T-helper 1 cell (primary cell): ENCODE measurements at places on chromosomes 11 and 22.

- no peak for DNase-seq
Observed at GRCh38 chr22:47050401-47051051, 288.1 kb downstream of the TBC1D22A start.

DNA sequence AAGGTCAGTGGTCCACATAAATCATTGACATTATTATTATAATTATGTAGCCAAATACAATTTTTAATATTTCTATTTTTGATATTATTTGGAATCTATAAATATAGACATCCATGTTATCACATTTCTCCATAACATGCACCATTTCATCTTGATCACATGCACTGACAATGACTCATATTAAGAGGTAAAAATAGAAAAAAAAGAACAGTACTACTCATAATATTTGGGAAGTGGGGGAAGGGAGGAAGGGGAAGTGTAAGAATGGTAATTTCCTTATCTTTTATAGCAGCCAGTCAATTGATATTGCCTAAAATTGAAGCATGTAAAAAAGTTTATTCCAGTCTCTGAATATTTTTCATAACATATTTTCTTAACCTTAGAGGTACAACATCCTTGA lies 72.3 kb downstream of the ADM start:
- DNase-seq: no peak

- no peak for DNase-seq
Observed at GRCh38 chr22:42848941-42849550, 8.0 kb downstream of the ARFGAP3 start.

- DNase-seq: no peak
Observed at GRCh38 chr11:118133816-118134215, 18.8 kb downstream of the SCN4B start.

GRCh38 chr11:104649002-104649401 lies 249.3 kb downstream of the CASP12 start:
- no peak for DNase-seq

GRCh38 chr22:36197514-36198146 lies 4.0 kb downstream of the APOL4 start:
- DNase-seq: no peak

DNA sequence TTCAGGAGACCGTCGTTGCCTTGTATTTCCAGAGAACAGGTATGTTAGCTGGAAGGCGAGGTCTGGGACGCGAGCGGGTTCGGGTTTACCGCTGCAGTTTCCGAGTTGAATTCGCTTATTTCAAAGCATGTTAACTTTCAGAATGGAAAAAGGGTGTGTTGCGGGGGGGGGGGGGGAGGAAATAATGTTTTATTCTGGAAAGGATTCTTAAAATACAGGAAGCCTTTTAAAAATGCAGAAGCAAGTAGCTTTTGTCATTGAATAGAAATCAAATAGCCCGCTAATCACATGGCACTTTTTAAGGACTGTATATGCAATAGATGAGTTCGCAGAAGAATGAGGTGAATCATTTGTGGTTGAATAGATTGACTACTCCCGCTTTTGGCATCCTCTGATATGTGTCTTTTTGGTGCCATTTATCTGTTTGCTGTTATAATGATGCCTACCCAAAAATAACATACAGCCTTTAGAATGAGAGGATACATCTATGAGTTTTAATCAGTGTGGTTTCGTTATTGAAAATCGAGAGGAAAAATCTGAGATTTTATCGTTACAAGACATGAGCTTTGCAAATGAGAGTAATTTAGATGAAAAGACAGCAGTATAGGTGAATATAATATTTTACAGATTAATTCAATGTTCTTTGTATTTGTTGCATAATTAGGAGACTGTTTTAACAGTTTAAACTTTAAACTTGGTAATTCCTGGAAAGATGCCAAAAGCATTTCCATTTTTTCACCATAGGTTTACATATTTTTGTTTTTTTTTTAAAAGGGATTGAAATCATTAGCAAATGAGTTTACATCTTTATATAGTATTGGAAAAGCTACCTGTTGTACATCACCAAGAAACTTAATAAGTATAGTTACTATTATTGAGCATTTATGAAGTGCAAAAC lies 1.7 kb downstream of the PDE3B start:
- DNase-seq: no peak

DNA sequence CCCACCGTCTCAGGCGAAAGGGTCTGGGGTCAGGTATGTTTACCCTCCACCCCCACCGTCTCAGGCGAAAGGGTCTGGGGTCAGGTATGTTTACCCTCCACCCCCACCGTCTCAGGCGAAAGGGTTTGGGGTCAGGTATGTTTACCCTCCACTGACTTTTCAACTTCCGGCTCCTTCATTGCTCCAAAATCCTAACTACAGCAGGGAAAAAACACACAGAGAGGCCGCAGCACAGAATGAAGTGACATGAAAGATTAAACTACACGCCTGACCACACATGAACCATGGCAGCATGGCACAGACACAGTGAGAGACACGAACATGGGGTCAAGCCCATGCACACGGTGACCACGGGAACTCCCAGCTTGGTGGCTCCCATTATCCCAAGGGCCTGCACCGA lies 634.9 kb upstream of the B3GAT1 start:
- DNase-seq: no peak
